ENCODE measurements at places on chromosomes 3 and 15.

GRCh38 chr3:154583086-154583634 is 153.2 kb upstream of the GPR149 start:
- no peak for DNase-seq

DNA sequence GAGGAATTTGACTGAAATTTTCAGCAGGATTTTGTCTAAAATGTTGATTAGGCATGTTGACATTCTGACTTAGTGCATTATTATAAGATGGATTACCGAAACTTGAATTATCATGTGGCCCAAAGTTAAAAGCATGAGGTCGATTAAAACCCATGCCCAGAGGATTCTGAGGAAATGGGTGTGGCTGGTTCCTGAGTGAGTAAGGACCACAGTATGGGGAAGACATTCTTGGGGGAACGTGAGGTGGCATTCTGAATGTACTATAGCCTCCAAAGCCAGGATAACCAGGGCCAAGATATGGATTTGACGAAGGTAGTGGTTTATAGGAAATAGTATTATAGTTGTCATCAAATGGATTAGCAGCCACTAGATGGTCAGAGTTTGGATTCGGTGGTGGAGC is 38.7 kb upstream of the DNAAF4 start:
- no peak for DNase-seq

GRCh38 chr3:166721466-166721865 is 658.6 kb downstream of the ZBBX start:
- no peak for DNase-seq

- no peak for DNase-seq
Observed at GRCh38 chr3:111621535-111621934, 26.4 kb upstream of the ZBED2 start.

DNA sequence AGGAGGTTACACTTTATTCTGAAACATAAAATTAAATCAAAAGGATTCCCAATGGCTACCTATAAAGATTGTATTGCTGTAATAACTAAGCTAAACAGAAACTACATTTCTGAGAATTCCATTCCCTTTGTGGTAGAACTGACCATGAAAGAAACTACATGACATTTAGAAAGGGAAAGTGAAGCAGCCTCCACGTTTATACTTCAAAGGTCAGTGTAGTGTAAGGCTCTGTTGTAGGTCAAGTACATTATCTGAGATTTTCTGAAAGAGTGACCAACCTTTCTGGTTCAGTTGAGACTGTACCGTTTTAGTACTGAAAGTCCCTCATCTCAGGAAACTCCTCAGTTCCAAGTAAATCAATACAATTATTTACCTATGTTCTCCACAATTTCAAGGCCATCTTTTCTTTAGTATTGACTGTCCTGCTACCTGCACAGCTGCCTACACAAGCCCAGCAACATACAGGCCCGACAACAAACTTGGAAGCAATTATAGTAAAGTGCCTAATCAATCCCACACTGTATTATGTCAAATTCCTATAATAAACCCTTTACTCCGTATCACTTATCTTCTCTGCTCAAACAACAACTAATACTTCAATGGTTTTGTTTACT is 343.0 kb downstream of the PLOD2 start:
- DNase-seq: no peak

DNA sequence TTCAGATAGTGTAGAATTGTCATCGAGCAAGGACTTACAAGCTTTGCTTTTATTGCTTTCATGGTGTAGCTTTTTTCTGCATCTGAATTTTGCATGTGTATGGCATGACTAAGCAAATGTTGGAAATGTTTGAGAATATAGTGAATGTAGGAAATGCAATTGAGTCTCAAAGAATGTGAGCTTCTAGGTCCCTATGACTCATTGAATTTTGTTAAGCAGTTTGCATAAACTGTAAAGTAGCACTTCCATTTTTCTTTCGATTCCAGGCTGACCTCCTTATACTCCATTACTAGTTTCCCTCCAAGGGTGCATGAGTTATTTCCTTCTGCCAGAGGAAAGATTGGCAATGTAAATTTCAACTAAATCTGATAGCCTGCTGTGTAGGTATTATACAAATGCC is 619.2 kb downstream of the DIPK2A start:
- DNase-seq: no peak

DNA sequence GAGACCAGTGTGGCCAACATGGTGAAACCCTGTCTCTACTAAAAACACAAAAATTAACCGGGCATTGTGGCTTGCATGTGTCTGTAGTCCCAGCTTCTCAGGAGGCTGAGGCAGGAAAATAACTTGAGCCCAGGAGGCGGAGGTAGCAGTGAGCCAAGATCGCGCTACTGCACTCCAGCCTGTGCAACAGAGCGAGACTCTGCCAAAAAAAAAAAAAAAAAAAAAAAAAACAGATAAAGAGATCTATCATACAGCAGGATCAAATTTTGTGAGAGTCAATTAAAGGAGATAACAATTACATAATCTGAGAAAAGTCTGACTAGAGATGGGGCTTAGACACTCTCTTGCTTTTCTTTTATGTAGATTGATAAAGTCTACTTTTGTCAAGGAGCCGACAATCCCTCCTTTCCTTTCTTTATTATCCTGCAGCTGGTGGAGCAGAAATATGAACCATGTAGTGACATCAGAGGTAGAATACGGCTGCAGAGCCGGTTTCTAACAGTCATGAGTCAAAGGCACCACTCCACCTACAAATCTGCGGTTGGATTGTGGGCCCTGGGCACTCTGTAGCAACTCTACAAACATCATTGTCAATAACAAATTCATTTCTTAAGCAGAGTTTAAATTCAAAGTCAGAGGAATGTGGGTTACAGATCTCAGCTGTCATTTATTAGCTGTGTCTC is 9.0 kb downstream of the C2CD4A start:
- DNase-seq: no peak

DNA sequence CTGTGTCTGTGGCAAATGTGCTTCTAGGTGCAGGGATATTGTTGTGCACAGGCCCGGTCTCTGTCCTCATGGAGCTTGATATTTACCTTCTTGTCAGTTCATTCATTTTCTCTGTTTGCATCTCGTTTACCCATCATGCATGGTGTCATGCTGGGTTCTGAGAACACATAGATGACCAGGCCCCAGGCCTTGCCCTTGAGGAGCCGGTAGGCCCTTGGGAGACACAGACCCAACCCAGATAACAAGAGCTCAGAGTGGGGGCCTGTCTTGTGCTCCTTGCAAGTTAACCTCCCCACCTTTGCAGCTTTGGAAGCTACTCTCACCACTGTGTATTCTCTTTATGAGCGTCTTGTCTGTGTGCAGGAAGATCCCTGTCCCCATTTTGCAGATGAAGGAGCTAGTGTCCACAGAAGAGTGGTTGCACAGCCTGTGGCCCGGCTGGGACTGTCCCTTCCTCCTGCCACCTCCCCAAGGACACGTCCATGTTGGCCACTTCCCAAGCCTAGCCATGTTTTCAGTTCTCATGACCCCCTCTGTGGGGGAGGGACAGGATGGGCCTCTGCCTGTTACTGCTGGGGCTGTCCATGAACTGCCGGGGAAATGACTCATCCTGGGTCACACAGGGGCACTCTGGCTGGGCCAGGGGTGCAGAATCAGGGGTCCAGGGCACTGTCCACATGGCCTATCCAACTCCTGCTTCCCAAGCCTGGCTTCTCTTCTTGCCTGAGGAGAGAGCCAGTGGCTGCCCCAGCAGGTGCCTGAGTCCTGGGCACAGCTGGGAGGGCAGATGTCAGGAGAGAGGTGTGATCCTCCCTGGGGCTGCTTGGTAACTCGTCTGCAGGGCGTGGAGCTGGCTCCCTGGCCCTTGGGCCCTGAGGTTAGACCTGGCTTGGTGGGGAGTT is 3.4 kb downstream of the SNX33 start:
- no peak for DNase-seq

DNA sequence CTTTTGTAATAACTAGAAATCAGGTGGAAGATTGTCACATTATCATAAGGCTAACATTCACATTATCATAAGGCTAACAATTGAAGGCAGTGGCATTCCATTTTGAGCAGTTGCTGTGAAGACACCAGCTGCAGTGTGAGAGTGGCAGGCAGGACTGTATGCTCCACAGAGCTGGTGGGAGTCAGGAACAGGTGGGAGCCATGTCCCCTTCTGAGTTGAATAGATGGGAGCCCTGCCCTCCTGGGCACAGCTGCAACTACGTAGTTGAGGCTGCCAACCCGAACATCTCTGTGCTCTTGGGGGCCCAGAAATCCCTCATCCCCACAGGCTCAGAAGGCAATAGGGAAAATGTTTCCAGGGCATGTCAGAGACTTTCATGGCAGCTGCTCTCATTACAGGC is 1627.6 kb downstream of the SI start:
- DNase-seq: no peak

DNA sequence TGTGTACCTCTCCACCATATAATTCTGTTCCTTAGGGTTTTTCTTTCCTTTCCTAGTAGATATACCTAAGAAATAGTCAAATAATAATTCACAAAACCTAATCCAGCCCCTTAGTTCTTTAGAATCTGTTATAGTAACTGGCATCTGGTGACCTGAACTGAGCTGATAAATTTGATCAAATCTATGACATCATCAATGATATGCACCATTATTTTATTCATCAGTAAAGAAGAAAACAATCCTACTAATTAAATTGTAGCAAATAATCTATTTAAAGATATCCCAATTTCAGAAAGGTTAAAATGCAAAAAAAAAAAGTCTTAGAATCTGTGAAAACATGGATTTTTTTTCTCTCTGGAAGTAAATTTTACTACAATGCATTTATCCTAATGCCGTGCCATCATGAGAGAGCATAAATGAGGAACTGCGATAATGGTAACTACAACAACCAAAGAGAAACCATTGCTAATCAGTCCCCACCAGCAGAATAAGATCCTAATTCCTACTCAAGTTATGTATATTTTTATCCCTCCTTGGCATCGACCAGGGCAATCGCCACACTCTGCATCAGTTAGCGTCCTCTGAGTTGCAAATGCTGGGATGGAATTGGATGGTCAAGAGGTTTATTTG is 6.6 kb upstream of the MNS1 start:
- DNase-seq: no peak

GRCh38 chr3:139120086-139121056 is 75.7 kb upstream of the PRR23C start:
- no peak for DNase-seq

DNA sequence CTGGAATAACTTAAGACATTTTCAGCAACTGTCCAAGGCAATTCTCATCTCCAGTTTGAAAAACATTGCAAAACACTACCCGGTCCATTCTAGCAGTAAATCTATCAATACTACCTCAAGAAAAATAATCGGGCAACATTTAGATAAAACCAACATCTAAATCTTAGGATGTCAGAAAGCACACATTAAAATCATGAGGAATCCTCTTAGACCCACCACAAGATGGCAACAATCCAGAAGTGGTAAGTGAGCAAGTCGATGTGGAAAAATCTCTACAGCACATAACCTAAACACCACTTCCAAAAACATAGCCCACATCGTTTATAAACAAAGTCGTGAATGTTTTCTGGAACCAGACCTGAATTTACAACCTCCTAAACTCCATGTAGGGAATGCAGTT is 5.7 kb downstream of the PLCH1 start:
- no peak for DNase-seq

GRCh38 chr3:182470187-182470586 is 323.1 kb upstream of the ATP11B start:
- no peak for DNase-seq

DNA sequence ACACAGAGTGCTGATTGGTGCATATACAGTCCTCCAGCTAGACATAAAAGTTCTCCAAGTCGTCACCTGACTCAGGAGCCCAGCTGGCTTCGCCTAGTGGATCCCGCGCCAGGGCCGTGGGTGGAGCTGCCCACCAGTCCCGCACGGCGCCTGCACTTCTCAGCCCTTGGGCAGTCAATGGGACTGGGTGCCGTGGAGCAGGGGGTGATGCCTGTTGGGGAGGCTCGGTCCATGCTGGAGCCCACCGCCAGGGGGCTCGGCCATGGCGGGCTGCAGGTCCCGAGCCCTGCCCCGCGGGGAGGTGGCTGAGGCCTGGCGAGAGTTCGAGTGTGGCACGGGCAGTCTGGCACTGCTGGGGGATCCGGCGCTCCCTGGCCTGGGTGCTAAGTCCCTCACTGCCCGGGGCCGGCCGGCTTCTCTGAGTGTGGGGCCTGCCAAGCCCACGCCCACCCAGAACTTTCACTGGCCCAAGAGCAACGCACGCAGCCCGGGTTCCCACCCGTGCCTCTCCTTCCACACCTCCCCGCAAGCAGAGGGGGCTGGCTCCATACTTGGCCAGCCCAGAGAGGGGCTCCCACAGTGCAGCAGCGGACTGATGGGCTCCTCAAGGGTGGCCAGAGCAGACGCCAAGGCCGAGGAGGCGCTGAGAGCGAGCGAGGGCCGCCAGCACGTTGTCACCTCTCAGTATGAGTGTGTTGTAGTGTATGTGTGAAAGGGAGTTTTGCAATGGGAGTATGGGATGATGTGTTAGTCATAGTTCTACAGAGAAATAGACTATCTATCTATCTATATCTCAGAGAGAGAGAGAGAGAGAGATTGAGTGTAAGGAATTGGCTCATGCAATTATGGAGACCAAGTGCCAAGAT is 69.0 kb downstream of the UBE2E2 start:
- no peak for DNase-seq

- no peak for DNase-seq
Observed at GRCh38 chr3:173135059-173135458, 6.0 kb downstream of the SPATA16 start.

- DNase-seq: no peak
Observed at GRCh38 chr3:57652203-57652602, 40.7 kb downstream of the DENND6A start.

DNA sequence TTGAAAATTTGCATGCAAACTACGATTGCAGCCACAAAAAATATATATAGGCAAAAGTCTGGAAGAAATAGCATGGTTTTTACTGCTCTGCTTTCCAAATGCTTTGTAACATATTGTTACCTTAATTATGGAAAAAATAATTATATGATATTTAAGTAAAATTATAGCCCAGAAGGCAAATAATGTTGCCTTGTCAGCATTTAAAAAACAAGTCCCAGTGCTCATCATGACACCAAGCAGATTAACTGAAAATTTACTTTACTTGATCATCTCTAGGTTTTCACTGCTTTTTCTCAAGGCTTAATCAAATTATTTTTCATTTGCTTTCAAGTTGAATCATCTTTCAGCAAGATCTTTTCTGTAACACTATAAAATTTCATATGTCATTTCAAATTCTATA is 262.9 kb downstream of the ZMAT3 start:
- no peak for DNase-seq

GRCh38 chr3:156246961-156247725 is 126.8 kb downstream of the KCNAB1 start:
- DNase-seq: no peak

- no peak for DNase-seq
Observed at GRCh38 chr3:43998370-43998835, 243.3 kb upstream of the TOPAZ1 start.

DNA sequence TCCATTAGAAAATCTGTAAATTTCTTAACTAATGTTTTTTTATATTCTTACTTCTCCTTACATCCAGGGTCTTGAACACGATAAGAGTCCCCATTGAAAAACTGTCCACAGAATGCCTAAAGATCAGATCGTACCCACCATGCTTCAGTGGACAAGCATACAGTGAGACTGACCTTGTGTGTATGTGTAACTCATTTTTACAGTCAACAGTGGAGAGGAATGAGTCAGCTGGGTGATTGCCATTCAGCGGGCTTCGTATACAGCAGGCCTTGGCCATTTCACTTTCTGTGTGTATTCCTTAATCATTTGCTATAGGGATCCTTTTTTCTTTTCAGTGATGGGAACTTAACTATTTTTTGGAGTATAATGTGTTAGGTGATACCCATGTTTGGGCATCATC is 10.6 kb downstream of the PARP14 start:
- DNase-seq: no peak

GRCh38 chr15:98654790-98655360 is 6.5 kb downstream of the IGF1R start:
- no peak for DNase-seq

Measured in hematopoietic multipotent progenitor cell treated with erythropoietin and hydrocortisone succinate and interleukin-3 and kit ligand, for 17 days (in vitro differentiated cells).